ENCODE measurements at places on chromosomes 6 and 20.

- no peak for DNase-seq
These were observed 21.3 kb downstream of the NHSL1 start for GRCh38 chr6:138477913-138478539.

DNA sequence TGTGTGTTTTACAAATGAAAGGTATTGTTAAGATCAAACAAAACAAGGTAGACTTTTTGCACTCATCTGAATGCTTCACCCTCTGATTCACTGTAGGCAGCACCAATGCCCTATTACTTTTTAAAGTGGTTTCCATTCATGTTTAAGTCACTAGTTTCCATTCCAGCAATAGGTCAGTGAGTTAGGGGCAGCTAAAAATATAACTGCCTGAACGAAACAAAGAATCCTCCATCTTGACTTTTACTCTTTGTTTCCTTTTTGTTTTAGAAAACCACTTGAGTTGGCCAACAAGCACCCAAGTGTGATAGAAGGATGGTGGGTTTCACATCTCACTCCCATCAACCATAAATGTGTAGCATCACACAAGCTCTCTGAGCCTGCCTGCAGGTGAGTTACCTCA, 25.5 kb downstream of the CLIC5 start:
- no peak for DNase-seq

- no peak for DNase-seq
These were observed 237.5 kb upstream of the TAB2 start for GRCh38 chr6:149079911-149080491.

- DNase-seq = no peak
These were observed 424.8 kb downstream of the QKI start for GRCh38 chr6:163839296-163839695.

DNA sequence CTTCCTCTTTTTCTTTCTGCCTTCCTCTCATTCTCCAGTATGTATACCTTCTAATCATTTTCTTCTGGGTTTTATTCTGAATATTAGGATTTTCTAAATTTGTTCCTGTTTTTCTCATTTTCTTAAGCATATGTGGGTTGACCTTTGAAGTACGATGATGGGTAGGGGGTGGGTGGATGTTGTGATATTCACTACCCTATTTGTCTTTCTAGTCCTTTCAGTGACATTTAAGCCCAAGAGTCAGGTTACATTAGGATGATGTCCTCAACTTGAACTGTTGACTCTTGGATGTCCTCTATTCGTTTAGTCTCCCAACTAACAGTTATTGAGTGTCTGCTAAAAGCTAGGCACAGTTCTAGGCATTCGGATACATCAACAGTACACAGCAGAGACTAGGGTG, 7.3 kb downstream of the ABT1 start:
- no peak for DNase-seq

GRCh38 chr6:74749211-74750147, 456.4 kb downstream of the COL12A1 start:
- DNase-seq = no peak

DNA sequence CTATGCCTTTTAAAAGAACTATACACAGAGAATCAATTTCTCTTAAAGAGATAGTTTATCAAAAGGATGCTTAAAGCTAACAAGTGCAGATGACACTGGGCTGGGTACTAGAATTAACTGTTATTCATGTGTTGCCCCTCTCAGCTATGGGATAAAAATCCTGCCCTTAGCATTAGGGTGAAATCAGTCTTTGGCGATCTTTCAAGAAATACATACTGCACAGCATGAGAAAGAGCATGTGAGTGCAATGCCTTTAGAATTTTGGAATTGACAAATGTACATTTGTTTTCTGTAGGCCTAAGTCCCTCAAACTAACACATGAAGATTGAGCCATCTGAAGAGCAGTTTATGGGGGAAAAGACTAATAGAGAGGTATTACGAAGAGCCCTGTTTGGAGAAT, 115.4 kb downstream of the ZFP64 start:
- no peak for DNase-seq

DNA sequence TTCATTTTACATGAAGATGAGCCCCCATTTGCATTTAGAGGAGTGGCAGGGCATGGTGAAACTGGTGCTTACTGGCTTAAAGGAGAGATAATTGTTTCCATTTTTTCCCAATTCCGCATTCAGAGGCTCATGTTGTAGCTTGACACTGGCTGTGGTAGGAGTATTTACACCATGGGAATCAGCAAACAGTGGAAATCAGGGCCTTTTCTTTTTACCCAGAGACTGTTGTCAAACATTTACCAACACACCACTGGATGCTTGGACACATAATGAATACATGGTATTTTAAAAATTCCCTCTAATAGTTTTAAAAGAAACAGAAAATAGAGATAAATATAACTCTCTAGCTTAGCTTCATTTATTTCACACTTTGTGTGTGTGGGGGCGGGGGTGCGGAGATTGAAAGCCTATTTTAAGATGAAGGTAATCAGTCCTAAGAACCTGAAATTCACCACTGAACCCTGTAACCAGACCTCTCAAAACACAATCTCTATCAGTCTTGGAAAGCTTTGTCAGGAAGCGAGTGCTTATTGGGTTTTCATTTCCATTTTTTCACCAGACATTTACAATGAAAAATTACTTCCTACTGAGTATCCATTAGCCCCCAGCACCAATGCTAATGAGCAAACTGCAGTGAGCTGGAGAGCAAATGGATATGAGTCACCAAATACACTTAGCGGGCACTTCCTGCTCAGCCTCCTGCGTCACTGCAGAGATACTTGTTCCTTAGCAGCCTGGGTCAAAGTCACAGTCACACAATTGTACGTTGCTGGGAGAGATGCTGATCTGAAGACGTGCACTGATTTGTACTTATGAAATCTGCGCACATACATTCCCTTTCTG, 532.0 kb downstream of the BCKDHB start:
- DNase-seq = peak; percentile 23

- DNase-seq = no peak
These were observed 43.8 kb downstream of the ARFGEF2 start for GRCh38 chr20:48965189-48965910.

GRCh38 chr6:108574457-108575141, 13.9 kb downstream of the FOXO3 start:
- DNase-seq = no peak

Data from HEK293T (cell line).